CD4-positive, alpha-beta T cell treated with Interleukin-1 beta for 1 hour (primary cell): ENCODE measurements at places on chromosomes 13 and 19.

DNA sequence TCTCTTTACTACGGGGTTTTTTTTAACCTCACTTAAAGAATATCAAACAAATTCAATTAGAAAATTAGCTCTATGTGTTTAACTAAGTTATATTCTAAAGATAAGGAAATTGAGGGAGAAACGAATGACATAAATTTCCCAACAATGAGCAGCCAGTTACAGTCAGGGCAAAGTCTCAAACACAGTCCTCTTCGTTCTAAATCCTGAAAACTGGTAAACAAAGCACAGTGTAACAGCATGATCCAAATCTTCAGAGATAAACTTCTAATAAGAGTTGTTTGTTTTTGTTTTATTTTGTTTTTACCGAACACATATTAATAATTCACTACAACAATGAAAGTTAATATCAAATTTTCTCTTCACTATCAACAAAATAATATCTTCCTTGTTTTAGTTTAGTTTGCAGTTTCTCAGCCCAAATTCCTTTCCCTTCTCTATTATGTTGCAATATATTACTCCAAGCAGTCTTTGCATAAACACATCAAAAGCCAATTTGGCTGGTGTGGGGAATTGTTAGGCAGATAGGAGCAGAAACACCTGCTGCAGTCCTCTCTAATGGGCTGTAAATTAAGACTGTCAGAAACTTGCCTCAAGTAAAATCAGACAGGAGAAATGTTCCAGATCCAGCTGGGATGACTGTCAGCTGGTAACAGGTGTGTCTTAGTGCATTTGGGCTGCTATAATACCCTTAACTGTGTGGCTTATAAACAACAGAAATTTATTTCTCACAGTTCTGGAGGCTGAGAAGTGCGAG, 106.5 kb upstream of the SGCG start:
- no peak for DNase-seq

DNA sequence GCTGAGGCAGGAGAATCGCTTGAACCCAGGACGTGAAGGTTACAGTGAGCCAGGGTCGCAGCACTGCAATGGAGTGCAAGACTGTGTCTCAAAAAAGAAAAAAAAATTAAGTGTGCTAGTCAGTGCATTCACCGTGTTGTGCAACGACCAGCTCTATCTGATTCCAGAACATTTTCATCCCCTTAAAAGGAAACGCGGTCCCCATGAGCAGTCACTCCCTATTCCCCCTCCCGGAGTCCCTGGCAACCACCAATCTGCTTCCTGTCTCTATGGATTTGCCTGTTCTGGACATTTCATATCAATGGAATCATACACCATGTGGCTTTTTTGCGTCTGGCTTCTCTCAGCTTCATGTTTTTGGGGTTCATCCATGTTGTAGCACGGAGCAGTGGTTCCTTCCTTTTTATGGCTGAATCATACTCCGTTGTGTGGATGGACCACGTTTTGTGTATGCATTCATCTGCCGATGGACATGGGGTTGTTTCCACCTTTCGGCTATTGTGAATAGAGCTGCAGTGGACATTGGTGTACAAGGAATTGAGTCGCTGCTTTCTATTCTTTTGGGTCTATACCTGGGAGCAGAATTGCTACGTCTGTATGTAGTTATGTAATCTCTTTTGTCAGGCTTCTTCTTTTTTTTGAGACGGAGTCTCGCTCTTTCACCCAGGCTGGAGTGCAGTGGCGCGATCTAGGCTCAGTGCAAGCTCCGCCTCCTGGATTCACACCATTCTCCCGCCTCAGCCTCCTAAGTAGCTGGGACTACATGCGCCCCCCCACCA, 19.8 kb downstream of the MYO9B start:
- DNase-seq, result no peak

- no peak for DNase-seq
Observed at GRCh38 chr19:35931874-35932202, 4.3 kb upstream of the LRFN3 start.

GRCh38 chr19:29439688-29440550, 85.9 kb upstream of the VSTM2B start:
- DNase-seq, result no peak

- peak; percentile 20 for DNase-seq
Observed at GRCh38 chr13:77751513-77752456, 54.3 kb downstream of the SLAIN1 start.

- DNase-seq, result no peak
Observed at GRCh38 chr19:50660088-50660366, 10.8 kb downstream of the C19orf81 start.

- DNase-seq, result no peak
Observed at GRCh38 chr19:31553846-31554215, 204.6 kb upstream of the TSHZ3 start.

DNA sequence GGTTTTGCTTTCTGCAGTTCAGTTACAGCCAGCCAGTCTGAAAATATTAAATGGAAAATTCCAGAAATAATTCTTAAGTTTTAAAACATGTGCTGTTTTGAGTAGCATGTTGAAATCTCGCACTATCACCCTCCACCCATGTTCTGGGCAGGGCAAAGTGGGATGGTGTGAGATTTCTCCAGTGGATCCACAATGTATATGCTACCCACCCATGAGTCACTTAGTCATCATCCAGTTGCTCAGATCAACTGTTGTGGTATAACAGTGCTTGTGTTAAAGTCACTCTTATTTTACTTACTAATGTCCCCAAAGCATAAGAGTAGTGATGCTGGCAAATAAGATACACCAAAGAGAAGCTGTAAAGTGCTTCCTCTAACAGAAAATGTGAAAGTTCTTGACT, 56.4 kb downstream of the CYSLTR2 start:
- DNase-seq, result no peak

- DNase-seq, result no peak
Observed at GRCh38 chr13:111241862-111242261, 78.6 kb upstream of the TEX29 start.

DNA sequence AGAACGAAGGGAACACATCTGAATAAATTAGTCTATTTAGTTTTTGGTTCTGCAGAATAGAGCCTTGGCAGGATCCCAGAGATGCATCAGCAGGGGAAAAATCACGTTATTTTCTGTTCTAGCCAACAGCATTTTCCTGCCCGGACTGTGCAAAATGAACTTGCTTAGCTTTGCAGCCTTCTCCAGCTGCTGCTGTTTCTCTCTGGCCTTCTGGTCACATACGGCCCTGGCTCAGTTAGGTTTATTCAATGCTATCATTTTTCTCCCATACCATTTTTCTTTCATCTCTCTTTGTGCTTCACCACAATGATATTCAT, 110.4 kb upstream of the KL start:
- no peak for DNase-seq

DNA sequence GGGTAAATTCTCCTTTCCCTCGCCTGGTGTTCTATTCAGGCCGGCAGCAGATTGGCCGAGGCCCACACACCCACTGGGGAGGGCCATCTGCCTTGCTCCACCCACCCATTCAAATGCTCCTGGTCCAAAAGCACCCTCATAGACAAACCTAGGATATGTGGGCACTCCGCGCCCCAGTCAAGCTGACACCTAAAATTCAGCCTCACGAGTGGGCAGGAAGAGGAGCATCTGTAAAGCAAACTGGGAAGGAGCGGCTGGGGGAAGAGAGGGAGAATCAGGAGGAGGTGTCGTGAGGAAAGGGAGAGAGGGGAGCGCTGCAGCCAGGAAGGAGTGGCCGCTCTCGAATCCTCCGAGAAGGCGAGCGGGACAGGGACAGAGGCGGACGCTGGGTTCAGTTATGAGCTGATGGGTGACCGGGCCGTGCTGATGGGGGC, 136.9 kb downstream of the USP12 start:
- no peak for DNase-seq

- DNase-seq, result no peak
Observed at GRCh38 chr13:27112006-27112405, 59.6 kb downstream of the USP12 start.

GRCh38 chr19:49497047-49497788, 984 bp downstream of the RPS11 start:
- DNase-seq, result peak; percentile 86
